Activated T-helper 1 cell treated with anti-CD3 and anti-CD28 coated beads, Interleukin-12 subunit alpha, Interleukin-12 subunit beta, Interleukin-2, Interleukin-4 antibody, amounts not matched to agents 30 ng/mL and 10 ng/mL and 1 ng/mL, durations not matched to agents 14 hours and 24 hours and 36 hours (primary cell): ENCODE measurements at places on chromosomes 6 and 20. TPM values are rescaled to one million over a fixed set of nuclear protein-coding genes. Genes with fewer than 3 reads are reported as not detected.

The BMP7 gene
- 0.12 and 0.21 TPM in 2 replicates for total RNA-seq

The BPIFB4 gene
- total RNA-seq = not detected in 2 replicates

The MED23 gene
- total RNA-seq = 34.0 and 36.3 TPM in 2 replicates

GRCh38 chr20:39632176-39632575 lies 670.0 kb downstream of the DHX35 start:
- no peak for DNase-seq

- DNase-seq = no peak
These were observed 28.5 kb downstream of the IL17F start for GRCh38 chr6:52215787-52216186.

DNA sequence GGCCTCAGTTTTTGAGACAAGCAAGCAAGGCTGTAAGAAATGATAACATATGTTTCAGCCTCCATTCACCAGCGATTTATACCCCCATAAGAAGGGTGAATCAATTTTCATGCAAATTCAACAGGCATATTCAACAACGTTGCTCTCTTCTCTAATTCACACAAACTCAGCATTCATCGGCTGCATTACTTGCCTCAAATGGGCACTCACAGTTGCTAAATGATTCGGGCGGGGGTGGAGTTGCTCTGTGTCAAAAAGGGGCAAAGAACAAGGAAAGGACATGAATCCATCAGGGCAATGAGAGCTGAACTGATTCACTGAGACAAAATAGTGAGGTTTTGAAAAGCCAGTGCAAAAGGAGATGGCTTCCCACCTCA lies 9.0 kb downstream of the MOXD1 start:
- DNase-seq = no peak

The COL19A1 gene
- total RNA-seq = not detected in 2 replicates

The HLA-F gene
- 293 and 314 TPM in 2 replicates for total RNA-seq

GRCh38 chr20:23125159-23125558 lies 39.0 kb upstream of the CD93 start:
- no peak for DNase-seq

- DNase-seq = no peak
These were observed 11.5 kb downstream of the CALHM6 start for GRCh38 chr6:116472706-116473105.

The BANF2 gene
- total RNA-seq = not detected in 2 replicates

The TMC2 gene
- not detected in 2 replicates for total RNA-seq

DNA sequence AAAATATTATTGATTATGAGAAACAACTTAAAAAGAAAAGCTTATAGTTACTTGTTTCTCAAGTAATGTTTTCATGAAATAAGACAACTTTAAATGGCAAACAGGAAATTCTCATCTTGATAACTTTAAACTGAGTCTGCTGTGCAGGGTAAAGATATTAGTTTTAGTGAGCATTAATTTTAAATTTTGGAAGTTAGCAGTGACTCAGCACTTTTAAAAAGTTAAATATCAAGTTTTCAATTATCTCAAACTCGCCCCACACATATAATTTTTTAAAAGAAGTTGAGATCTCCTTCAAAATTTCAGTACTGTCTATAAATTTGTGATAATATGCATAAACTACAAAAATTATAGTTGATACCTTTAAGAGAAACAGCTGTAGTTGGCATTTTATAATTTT lies 337.3 kb upstream of the NT5E start:
- DNase-seq = no peak

The STX11 gene
- total RNA-seq = 24.2 and 24.7 TPM in 2 replicates

- DNase-seq = no peak
These were observed 56.4 kb upstream of the GPR31 start for GRCh38 chr6:167214206-167214605.

The RIMS4 gene
- total RNA-seq = not detected in 2 replicates

DNA sequence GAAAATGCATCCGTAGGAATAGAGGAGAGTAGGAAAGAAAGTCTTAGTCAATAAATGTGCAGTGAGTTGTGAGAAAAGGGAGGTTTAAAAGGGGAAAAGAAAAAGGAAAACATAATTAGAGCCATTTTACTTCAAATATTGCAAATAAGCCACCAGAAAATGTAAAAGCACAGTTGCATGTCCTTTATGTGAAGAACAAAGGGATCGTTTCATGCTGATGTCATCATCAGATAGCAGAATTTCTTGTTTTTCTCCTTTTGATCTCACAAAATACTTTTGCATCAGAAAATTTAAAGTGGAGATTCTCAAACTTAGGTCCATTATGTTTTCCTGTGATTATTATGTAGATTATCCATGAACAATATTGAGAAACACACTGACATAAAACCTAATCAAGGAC lies 166.7 kb downstream of the HAO1 start:
- no peak for DNase-seq

The NMBR gene
- not detected in 2 replicates for total RNA-seq

The ENPP1 gene
- 1.0 and 1.2 TPM in 2 replicates for total RNA-seq

DNA sequence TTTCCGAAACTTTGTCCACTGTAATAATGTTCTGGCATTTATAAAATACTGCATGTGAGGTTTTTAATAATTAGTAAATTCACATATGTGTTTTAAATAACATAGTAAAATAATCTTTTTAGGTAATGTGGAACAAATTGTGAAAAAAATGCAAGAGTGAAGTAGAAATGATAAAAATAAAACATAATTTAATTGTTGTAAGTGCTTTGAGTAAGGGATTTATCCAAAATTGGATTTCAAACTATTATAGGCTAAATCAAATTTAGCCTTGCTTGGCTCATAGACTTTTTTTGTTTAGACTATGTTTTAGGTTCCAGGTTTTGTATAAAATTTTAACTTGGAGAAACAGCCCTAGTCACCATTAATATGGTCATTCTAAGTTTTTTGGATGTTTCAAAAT lies 1029.5 kb downstream of the PHF3 start:
- no peak for DNase-seq

The TEAD3 gene
- total RNA-seq = 1.5 and 2.0 TPM in 2 replicates

- no peak for DNase-seq
These were observed 6.0 kb upstream of the IER3 start for GRCh38 chr6:30750379-30750668.

DNA sequence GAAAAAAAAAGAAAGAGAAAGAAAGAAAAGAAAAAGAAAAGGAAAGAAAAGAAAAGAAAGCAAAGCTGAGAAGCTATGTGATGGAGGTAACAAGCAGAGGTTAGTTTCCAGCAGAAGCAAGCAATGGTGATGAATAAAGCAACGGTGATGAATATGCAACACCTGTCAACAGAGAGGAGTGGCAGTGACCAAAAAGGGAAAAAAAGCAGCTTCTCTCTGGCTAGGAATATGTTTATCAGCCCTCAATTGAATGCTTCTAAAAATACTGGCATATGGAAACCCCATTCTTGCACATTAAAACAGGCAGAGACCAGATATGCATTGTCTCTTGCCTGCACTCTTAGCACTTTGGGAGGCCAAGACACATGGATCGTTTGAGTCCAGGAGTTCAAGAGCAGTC lies 100.9 kb downstream of the GJA1 start:
- DNase-seq = no peak

DNA sequence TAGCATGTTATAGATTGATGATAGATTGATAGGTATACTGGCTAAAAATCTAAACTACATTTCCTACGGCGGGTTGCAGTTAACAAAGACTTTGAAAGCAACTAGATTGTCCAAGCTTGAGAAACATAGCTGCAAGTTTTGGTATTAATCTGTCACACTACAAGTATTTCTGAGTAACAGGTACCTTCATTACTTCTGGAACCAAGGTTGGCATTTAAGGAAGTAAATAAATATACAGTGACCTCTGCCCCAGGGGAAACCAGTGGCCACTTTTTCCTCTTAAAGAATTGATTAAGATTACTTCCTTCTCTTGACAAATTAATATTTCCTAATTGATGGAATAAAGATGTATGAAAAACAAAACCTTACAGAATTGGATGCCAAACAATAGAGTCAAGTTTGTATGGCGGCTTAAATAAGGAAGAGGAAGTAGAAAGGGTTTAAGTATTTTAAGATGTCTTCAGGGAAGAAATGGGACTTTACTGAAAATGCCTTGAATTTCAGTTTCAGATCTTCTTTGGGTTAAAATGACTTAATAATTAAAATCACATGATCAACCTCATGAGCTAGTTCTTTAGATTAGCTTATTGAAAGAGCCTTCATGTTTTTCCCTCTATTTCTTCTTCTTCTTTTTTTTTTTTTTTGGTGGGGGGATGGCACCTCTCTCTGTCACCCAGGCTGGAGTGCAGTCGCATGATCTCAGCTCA lies 132.8 kb downstream of the DOK5 start:
- no peak for DNase-seq

- peak; percentile 38 for DNase-seq
These were observed 902 bp downstream of the SAMHD1 start for GRCh38 chr20:36950414-36951197.

DNA sequence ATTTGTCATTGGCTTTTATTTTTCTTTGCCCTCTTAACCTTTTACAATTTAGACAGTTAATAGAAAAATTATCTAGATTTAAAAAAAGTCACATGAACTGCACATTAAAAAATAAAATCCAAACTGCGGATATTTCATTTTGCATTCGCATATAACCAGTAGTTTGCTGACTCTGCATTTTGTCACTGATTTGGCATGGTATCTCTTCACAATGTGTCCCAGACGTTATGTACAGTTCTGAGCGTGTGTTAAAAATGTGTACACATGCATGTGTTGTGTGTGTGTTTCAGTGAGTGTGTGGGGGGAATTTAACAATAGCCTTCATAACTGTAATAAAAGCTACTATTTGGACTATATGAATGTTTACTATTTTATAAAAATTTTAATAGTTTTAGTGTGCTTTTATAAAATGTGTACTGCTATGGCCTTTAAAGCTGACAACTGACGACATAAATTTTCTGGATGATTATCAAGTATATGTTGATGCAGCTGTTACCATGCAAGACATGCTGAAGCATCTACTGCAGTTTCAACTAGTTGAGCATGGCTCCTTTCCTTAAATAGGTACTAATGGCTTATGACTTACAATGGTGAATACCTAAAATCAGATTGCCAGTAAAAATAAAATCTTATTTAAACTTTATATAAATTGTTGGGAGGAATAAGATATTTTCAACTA lies 67.7 kb downstream of the HMGCLL1 start:
- DNase-seq = no peak

DNA sequence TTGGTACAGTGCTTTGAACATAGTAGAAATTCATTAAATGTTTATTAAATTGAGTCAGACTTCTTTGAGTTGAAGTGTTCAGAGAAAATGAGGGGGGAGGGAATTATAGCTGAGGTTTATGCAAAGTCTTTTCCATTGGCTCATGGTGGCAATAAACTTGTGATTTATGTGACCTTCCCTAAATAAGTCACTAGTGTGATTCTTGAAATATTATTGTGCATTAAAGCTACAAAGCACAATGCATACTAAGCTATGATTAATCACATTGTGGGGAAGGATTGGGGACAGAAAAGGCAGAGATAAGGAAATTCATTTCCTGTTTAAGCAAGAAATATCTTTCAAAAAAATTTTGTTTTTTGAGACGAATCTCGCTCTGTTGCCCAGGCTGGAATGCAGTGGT lies 877.5 kb downstream of the TFAP2A start:
- DNase-seq = no peak

GRCh38 chr6:169738204-169738975 lies 13.0 kb downstream of the DYNLT2 start:
- DNase-seq = no peak

- no peak for DNase-seq
These were observed 435.3 kb downstream of the CDKAL1 start for GRCh38 chr6:20969551-20969950.

The BPIFA2 gene
- total RNA-seq = not detected in 2 replicates

DNA sequence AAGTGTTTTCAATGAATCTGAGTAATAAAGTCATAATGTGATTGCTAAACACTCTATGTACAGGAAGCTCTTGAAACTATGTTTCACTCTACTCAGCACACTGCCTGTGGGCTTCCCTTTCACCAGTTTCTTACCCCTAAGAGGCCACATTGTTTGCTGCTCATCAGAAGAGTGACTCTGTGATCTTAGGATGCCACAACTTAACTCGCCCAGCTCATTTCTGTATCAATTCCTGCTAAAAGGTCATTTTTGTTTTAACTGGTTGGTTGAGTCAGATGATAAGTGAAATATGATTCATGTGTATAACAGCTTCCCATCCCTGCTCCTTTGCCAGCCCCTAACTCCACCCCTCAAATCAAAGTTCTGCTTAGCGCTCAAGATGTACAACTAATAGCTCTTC lies 9.8 kb upstream of the NDUFAF4 start:
- DNase-seq = no peak

GRCh38 chr6:39188571-39188970 lies 40.7 kb downstream of the KCNK5 start:
- DNase-seq = no peak

DNA sequence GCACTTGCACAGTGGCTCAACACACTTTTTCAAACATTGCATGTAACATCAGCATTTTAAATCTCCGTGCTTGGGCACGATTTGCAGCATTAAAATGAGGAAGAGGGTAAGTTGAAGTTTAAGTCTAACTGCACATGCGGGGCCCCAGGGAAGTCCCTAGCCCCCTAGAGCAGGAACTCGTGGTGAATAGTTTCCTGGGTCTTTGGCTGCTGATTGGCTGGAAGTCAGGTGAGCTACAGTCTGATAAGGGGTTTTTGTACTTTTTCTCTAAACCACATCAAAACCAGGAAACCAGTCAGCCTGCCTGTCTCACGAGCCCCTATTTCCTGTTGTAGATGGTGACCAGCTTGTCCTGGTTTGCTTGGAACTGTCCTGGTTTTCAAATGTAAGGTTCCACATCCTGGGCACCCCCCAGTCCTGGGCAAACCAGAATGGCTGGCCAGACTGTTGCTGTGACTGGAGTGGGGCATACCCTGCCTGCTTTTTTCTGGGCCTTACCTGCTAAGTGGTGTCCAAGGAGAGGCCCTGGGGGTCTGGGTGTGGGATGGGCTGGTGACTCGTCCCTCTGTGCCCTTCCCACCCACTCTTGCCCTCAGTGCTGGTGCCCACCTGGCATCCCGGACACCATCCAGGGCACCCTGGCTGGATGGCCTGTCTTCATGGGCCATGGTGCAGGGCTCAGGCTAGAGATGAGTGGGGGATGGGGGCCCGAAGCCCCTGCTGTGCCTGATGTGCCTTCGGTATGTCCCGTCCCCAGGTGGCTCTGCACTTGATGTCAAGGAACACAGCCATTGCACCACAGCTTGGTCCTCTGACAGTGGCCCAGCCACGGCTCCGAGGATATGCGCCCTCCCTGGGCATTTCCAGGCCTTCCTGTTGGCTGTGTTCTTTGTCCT lies 31.8 kb downstream of the SUN5 start:
- peak; percentile 76 for DNase-seq

DNA sequence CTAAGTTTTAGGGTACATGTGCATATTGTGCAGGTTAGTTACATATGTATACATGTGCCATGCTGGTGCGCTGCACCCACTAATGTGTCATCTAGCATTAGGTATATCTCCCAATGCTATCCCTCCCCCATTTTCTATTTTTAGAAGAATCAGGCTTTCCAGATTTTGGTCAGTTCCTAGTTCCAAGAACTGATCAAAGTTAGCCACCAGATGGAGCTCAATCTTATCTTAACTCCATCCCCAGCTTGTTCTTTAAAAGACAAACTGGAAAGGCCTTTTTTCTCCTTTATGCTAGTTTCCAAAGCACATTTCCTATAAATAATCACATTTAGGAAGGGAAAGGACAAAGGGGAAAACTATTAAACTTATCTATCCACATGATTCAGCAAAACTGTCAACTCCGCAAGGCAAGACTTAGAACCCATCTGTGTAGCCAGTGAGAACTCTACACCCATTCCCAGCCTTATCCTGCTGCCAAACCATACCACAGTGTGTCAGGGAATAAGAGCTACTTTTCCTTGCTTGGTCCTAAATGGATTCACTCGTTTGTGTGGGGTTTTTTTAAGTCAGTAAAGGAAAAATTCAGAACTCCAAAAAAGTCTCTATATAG lies 22.8 kb upstream of the KHDC1 start:
- no peak for DNase-seq
